ENCODE measurements at places on chromosomes 3 and 15. TPM values are rescaled to one million over a fixed set of nuclear protein-coding genes. Genes with fewer than 3 reads are reported as not detected.

DNA sequence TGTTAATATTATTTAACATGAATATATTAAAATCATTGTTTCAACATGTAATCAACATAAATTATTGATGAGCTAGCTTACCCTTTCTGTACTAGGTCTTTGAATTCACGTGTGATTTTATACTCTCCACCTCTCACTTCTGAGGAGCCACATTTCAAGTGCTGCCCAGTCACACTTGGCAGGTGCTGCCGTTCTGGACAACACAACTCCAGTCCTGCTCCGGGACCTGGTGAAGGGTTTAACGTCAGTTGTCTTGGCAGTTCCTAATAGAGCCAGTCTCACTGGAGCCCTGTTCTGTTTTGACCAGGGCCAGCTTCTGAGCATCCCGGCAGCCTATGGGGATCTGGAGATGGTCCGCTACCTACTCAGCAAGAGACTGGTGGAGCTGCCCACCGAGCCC lies 64.1 kb downstream of the LRRK1 start:
- DNase-seq, result no peak

GRCh38 chr3:127536830-127537812 lies 53.4 kb downstream of the TPRA1 start:
- no peak for DNase-seq

DNA sequence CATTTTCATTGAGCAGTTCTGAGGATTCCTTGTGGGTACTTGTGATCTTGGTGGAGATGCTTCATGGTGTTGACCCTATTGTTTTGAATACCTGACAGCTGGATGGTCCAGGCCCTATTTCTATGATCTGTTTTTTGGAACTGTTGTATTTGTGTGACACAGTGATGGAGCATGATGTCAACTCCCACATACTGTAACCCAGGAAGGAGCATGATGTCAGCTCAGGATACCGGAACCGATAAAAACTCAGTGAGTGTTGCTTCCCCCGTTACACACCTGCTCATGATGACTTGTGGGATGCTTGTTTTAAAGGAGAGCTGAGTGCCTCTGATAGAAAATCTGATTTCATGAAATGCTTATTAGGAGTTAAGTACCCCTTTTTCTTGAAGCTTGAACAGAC lies 45.1 kb downstream of the ZBTB38 start:
- peak; percentile 58 for DNase-seq

Gene RARRES1
- 1.0 TPM for polyA plus RNA-seq

DNA sequence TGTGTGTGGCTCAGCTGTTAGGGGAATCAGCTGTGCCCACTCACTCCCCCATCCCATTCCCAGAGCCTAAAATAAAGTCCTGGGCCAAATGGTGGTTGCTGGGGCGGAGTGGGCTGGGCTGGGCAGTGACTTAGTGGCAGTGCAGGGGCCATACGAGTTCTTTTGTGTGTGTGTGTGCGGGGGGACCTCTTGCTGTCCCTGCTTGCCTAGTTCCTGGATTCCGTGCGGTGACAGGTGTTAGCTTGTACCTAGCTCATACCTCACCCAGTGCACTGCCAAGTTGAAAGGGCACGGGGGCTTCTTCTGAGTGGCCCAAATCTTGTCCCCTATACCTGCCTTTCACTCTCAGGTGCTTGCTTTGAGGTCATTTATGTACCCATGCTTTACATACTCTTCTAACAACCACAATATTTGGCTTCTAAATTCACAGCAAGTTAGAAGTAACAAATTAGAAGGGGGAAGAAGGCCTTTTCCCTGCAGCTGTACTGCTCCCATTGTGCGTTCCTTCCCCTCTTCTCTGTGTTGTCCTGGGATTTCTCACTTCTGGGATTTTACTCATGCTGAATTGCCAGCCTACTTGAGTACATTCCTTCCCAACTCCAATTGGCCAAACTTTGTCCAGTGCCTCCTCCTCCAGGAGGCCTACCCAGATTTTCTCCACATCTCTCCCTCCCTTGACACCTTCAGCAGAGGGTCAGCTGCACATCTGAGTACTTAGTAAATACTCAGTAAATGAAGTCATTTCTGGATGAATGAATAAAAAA lies 66.3 kb upstream of the POLG start:
- DNase-seq, result no peak

Gene SMAD6
- polyA plus RNA-seq, result 3.6 TPM

Gene CDC25A
- polyA plus RNA-seq, result 1.5 TPM

DNA sequence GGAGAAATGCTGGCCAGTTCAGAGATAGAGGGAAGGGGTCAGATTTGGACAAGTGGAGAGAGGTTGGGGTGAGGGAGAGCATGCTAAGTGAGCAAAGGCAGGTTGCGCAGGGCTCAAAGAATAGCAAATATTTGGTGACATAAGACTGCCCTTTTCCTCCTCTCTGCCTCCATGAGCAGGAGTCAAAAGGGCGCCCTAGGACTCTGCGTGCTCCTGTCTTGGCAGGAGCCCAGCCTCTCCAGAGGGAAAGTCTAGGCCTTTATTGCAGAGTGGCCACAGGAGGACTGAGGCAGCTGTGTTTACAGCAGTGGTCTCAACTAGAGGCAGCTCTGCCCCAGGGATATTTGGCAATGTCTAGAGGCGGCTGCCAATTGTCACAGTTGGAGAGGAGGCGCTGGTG lies 165.6 kb downstream of the FAM43A start:
- no peak for DNase-seq

Gene STXBP5L
- polyA plus RNA-seq, result not detected

Gene SLC6A1
- polyA plus RNA-seq, result not detected

DNA sequence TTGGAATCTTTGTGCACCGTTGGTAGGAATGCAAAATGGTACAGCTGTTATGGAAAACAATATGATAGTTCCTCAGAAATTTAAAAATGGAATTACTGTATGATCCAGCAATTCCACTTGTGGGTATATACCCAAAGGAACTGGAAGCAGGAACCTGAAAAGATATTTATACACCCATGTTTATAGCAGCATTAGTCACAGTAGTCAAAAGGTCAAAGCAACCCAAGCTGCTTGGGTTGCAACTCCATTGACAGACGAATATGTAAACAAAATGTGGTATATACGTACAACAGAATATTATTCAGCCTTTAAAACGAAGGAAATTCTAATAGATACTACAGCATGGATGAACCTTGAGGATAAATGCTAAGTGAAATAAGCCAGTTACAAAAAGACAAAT lies 35.0 kb upstream of the CAPN3 start:
- DNase-seq, result peak; percentile 27

Gene ITPKA
- polyA plus RNA-seq, result not detected

Gene TM4SF18
- not detected for polyA plus RNA-seq

Gene TPM1
- polyA plus RNA-seq, result 3,029 TPM

GRCh38 chr15:58980351-58980939 lies 7.0 kb upstream of the RNF111 start:
- peak; percentile 64 for DNase-seq

Gene ZNF660
- polyA plus RNA-seq, result 0.54 TPM

GRCh38 chr3:25831578-25831977 lies 41.7 kb downstream of the OXSM start:
- DNase-seq, result peak; percentile 52

GRCh38 chr15:57591822-57592367 lies at the start of gene MYZAP:
Gene MYZAP (plus strand): TSS chr15:57591904. CDS start chr15:57592035, 131 bp downstream.
- DNase-seq, result peak; percentile 68

GRCh38 chr3:142046320-142047020 lies 102.9 kb downstream of the TFDP2 start:
- no peak for DNase-seq

- no peak for DNase-seq
Observed at GRCh38 chr3:148084931-148085330, 612.8 kb upstream of the AGTR1 start.

DNA sequence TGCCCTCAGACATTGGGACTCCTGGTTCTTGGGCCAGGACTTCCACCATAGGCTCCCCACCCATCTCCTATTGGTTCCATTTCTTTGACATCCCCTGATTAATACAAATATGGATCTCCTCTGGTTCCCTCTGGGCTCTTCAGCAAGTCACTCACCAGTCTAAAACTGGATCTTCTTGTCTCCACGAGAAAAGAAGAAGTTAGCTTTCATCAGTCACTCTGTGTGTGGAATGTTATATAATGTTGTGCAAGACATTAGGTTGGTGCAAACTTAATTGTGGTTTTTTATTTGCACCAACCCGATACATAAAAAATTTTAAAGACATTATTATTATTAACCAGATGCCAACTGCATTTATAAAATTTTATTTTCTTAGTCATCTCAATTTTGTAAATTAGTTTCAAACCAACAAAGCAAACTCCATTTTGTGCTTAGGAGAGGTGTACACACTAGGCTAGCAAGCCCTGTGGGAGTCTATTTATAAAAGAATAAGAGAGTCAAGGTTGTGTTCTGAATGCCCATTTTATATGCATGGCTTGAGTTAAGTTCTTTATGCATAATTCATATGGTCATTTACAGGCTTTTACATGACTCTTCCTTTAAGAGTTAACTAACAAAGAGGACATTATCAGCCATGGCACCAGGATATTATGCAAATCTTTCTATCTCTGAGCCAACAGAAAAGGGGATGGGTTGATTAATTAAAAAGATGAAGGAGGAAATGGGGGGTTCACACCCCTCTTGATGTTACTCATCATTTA lies 35.1 kb upstream of the IL12A start:
- DNase-seq, result no peak

GRCh38 chr3:191282251-191283185 lies 46.7 kb upstream of the CCDC50 start:
- DNase-seq, result peak; percentile 39

Gene GOLGA6A
- not detected for polyA plus RNA-seq

Gene OR5K2
- polyA plus RNA-seq, result not detected

- peak; percentile 18 for DNase-seq
Observed at GRCh38 chr15:70378126-70379031, 280.7 kb upstream of the TLE3 start.

- DNase-seq, result no peak
Observed at GRCh38 chr3:124089214-124089613, 97.3 kb upstream of the ROPN1 start.

DNA sequence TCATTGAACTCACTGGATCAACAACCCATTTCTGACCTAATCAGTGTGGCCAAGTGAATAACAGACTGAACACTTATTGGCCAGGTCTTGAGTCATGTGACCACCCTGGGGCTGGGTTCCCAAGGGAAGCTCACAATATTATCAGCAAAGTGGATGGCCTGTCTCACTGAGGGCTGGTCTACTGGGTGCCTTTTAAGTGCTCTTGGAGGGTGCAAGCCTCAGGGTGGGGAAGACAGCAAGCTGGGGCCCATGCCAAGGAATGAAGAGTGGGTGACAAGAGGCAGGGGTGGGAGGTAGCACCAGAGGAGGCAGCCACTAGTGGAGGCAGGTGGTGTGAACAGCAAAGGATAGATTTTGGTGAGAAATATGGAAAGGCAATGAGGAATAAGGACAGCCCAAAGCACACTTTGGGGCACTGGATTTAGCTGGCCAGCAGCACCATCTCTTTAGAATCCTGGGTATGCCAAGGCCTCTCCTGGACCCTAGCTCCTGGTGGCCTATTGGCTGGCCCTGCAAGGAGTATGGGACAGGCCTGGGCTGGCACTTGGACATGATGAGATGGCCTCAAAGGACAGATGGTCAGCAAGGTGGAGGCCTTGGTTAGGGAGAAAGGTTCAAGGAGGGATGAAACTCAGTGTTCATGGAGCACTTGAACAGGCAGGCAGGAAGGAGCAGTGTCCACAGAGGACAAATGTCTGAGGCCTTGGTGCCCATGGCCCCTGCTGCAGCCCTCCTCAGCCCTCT lies 34.2 kb downstream of the HMCES start:
- DNase-seq, result no peak

GRCh38 chr3:128041344-128041743 lies 10.9 kb upstream of the SEC61A1 start:
- DNase-seq, result no peak

Gene GP5
- polyA plus RNA-seq, result not detected

DNA sequence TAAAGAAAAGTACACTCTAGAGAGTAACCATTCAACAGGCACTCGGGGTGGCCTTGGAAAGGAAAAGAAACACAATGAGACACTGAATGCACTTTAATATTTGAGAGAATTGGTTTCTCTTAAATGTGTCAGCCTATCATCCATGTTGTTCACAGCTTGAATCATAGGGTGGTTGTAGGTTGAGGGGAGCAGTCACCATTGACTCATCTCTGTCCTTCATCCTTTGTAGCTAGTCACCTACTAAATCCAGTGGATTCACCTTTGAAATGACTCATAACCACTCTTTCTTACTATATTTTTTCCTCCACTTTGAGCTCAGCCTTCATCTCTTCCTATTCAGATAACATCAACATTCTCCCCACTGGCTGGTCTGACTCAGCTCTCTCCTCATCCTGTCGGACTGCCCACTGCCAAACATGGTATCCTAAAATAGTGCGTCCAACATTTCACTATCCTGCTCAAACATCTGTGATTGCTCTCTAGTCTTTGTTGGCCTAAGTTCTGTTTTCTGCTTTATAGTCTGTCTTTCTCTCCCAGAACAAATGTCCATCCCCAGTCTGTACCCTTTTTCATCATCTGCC lies 182.7 kb upstream of the GADL1 start:
- DNase-seq, result peak; percentile 94

DNA sequence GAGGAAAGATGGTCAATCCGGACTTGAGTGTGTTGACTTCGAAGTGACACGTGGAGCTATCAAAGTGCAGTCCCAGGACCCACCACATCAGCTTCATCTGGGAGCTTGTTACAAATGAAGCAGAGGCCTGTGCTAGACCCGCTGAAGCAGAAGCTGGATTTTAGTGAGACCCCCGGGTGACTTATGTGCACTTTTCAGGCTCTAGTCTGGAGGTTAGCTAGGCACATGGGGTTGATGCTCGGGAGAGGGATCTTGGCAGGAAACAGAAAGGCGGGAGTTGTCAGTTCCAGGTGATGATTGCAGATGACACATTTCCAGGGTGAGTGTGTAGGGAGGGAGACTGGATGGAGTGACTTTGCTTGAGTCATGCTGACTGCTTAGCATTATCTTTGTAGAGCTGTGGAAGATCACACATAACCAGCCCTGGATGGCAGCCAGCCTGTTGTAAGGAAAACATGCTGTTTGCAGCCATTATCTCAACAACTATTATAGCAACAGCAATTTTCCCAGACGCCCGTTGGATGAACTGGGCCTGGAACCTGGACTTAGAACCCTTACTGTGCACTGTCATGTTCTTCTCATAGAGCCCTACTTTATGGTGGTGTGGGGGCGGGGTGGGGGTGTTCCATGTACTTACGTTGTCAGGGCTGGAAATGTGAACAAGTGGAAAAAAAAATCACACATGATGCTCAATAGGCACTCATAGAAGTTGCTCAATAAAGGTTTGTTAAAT lies 122.4 kb downstream of the THSD4 start:
- DNase-seq, result peak; percentile 100

- DNase-seq, result no peak
Observed at GRCh38 chr3:157301755-157302154, 134.9 kb upstream of the PTX3 start.

DNA sequence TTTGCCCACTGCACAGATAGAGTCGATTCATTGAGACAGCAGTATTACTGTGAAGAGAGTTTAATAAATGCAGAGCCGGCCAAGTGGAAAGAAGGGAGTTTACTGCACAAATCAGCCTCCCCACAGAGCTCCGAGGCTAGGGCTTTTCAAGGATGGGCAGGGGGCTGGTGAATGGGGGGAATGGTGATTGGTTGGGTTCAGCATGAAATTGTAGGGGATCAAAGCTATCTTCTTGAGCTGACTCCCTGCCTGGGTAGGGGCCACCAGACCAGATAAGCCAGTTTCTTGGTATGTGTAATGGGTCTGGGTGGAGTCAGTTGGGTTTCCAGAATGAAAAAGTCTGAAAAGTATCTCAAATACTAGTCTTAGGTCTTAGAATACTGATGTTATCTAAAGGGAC lies 66.6 kb downstream of the SYNPR start:
- no peak for DNase-seq

All from GM23248 (cell line).